ENCODE measurements at places on chromosomes 12 and 14.

DNA sequence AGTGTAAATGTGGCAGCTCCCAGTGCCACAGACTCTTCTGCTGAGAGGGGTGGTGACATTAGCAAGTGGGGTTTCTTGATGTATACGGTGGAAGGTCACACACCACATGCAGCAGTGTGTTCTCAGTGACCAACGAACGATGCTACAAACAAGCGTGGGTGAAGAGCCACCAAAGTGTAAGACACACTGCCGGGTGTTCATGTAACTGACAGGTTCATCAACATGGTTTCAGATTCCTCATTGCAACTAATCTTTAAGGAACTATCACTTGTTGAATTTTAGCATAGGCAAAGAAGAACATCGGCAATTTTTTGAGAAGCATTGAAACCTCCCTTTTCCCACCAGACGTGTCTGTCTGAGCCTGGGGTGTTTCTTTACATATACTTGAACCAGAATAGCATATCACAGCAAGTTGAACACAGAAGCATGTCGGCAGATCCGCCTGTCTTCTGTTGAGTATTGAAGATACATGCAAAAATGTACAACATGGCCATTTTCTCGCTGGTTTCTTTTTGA lies 58.8 kb downstream of the PPP2R5C start:
- no peak for DNase-seq

DNA sequence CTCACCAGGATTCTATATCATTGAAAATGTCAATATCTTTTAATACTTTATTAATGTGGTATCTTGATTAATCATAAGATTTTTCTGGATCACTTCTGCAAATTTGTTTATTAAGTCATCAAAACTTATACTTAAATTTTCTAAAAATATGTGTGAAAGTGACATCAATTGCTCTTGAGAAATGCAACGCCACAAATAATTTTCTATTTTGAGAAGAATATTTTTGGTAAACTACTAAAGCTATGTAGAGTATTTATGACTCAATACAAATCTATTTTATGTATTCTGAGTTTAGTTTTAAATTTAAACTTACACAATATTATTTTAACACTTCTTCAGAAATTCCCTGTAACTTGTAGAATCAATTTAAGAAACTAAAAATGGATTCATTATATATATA lies 263.3 kb downstream of the RASSF9 start:
- no peak for DNase-seq

DNA sequence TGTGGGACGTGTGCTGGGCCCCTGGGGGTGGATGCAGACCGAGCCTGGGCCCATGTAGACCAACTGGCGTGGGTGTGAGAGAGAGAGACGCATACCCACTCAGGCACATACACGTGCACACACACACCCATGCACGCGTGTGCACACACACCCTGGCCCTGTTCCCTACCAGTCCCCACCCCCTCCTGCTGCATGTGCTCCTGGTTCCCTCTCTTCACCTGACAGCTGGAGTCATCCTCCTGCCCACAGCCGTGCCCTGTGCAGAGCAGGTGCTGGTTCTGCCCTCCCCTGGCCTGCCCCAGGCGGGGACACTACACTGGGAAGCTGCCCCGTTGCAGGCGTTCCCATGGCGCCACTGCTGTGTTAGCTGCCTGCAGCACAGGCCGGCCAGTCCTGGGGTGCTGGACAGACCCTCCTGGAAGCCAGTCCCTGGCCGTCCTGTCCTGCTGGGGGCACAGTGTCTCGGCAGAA lies 18.5 kb downstream of the PACS2 start:
- DNase-seq: no peak

GRCh38 chr12:40693207-40693821 lies 1.1 kb downstream of the CNTN1 start:
- DNase-seq: no peak

DNA sequence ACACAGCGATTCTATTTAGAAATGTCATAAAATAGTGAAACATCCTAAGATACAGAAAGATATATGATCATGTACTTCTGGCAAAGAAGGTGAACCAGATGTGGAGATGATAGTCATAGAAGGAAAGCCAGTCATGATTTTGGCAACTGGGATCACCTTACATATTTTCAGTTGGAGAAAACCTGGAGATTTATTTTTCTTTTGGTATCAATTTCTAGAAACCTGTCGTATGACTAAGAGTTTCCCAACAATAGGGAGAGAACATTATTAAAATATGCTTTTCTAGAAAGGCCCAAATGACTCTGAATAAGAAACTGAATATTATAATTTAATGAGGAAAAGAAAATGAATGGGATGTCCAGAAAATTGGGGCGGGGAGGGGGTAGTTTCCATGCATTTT lies 396.4 kb downstream of the ZFP36L1 start:
- no peak for DNase-seq

DNA sequence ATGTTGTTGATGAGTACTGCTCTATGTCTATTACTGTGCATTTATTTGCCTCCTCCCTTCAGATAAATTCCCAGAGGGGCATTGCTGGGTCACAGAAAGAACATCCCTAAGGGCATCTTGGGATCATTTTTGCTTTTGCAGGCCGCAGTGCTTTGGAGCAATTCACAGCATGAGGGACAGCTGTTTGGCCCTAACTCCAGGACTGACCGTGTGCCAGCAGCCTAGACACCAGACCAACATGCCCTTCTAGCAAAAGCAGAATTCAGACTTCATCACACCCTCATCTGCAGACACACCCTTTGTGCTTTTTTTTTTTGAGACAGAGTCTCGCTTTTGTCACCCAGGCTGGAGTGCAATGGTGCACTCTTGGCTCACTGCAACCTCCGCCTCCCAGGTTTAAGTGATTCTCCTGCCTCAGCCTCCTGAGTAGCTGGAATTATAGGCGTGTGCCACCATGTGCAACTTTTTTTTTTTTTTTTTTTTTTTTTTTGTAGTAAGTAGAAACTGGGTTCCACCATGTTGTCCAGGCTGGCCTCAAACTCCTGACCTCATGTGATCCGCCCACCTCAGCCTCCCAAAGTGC lies 31.0 kb downstream of the RNF34 start:
- no peak for DNase-seq

GRCh38 chr12:62873116-62873825 lies 61.7 kb downstream of the PPM1H start:
- DNase-seq: no peak

GRCh38 chr14:102497998-102498677 lies 11.4 kb downstream of the ANKRD9 start:
- no peak for DNase-seq

DNA sequence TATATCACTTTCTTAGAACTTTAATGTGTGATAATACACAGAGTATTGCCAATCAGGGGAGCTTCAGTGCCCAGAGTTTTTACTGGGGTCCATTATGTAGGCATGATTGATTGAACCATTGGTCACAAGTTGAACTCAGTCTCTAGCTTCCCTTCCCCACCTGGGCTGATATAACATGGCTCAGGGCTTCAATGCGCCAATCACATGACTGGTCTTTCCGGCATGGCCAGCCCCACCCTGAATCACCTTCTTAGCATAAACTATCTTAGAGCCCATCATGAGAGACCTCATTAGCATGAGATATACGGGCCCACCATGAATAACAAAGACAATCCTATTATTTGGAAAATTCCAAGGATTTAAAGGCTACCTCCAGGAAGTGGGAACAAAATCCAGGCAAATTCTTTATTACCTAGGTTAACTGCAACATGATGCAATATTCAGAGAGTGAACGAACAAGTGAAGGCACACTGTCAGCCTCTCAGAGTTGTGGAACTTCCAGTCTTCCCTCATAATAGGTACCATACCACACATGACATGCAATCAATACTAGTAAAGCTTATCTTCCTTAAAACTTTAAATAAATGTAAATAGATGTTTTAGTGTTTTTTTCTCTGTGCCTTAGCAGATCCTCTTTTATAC lies 3.2 kb upstream of the CLEC4A start:
- DNase-seq: no peak

- no peak for DNase-seq
These were observed 2.5 kb upstream of the DIO3 start for GRCh38 chr14:101558739-101559240.

DNA sequence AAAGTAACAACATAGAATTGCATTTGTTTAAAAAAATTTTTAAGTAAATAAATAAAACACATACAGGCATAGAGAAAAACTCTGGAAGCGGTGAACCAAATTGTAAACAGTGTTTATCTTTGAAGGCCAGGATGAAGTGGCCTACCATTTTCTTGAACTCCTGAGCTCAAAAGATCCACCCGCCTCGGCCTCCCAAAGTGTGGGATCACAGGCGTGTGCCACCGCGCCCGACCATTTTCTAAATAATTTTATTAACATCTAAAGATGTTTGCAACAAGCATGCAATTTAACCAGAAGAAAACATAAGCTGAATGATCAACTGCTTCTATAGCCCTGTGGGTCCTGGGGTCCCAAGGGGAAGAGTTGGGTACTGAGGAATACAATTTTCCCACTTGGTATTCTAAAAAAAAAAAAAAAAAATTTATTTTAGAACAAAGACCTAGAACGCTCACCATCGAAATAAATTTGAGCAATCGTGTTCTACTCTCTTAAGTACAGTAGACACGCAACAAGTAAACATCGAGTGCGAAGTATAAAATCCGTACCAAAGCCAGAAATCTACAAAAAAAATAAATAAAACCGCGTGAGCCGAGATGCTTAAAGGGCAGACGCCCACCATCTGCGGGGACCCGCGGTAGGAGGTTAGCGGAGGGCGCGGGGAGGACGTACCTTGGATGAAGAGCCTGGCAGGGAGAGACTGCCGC lies 484 bp downstream of the MIS18BP1 start:
- DNase-seq: no peak

DNA sequence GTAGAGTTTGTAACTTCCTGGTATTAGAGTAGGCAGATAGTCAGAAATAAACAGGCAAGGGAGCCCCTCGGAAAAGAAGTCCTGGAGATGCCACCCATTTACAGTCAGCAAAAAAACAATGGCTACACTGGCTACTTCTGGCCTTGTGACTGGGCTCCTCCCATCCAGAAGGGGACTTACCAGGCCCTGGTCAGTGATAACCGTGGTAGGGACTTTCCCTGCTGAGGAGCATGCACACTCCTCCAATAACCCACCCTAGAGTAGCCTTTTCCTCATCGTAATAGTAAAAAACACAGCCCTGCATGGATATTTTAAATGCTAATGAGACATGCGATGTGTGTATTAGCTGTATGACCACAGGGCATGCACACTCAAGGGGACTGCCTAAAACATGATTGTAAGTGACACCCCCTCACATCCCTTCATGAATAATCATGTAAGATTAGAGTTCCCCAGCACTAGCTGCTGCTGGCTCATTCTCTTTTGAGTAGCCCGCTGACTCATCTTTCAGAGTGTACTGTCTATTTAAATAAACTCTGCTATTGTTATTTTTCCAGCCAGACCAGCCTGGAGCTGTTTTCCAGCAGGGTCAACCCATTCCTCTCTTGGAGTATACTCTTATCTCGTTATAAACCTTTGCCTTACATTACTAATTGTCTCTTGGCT lies 413.8 kb upstream of the TMTC1 start:
- DNase-seq: no peak

- DNase-seq: no peak
These were observed 191.6 kb downstream of the CRADD start for GRCh38 chr12:93868771-93869170.

- no peak for DNase-seq
These were observed 1538.3 kb upstream of the SEL1L start for GRCh38 chr14:83071888-83072501.

DNA sequence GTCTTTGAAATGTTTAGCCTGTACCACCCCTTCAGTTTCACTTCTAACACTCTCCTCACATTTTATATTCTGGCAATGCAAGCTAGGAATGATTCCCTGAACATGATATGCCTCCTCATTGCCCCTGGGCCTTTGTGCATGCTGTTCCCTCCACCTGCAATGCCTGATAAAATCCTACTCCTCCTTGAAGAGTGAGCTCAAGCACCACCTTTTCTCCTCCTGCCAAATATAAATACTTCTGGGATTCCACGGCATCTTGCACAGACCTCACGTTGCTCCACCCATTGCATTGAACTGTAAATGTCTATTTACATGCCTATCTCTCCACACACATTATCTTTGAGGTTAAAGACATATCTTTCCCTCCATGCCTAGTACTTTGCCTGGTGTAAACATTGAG lies 21.1 kb downstream of the NKX2-1 start:
- no peak for DNase-seq

DNA sequence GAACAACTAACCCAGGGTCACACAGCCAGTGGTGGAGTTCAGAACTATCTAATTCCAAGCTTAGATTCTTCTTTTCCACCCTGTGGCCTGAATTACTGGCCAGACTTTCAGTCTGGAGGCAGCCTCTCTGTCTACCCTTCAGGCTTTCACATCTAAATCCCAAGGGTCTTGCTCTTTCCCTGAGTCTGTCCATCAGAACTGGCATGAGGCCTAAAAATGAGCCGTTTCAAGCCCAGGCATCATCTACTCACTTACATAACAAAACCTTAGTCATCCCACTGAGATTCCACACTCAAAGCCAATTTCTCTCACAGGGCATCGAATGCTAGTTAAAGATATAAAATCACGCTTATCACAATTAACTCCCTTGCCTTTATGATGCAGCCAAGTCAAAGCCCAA lies 1.3 kb upstream of the PTGDR start:
- no peak for DNase-seq

GRCh38 chr12:120721866-120722265 lies 3.8 kb upstream of the ACADS start:
- DNase-seq: no peak

DNA sequence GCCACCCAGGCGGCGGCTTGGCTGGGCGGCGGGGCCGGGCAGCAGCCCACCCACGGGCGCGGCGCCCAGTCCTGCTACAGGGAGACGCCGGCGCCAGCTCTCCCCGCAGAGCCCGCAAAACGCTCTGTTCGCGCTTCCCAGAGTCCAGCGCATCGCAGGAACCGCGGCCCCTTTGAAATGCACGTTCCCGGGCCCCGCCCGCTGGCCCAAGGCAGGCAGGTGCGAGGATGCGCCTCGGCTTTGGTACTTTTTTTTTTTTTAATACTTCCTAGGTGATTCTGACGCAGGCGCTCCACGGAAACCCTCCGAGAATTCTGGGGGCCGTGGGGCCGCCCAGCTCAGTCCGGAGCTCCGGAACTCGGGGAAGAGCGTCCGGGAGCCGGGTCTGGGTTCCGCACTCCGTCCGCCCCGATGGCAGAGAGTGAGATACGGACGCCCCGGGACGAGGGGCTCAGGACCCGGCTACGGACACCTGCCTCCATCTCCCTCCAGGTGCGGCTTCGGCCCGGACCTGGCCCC lies 483 bp downstream of the POC1B start:
- DNase-seq: no peak

- DNase-seq: no peak
These were observed 69.3 kb downstream of the RIMBP2 start for GRCh38 chr12:130646716-130647370.

- DNase-seq: no peak
These were observed 560.9 kb downstream of the MED13L start for GRCh38 chr12:115716551-115716950.

GRCh38 chr14:31781578-31781977 lies 220.4 kb downstream of the NUBPL start:
- DNase-seq: no peak
